ENCODE measurements at places on chromosomes 5 and 9.
A peak's percentile ranks its signal among the peaks of the same experiment; 100 is the strongest.

DNA sequence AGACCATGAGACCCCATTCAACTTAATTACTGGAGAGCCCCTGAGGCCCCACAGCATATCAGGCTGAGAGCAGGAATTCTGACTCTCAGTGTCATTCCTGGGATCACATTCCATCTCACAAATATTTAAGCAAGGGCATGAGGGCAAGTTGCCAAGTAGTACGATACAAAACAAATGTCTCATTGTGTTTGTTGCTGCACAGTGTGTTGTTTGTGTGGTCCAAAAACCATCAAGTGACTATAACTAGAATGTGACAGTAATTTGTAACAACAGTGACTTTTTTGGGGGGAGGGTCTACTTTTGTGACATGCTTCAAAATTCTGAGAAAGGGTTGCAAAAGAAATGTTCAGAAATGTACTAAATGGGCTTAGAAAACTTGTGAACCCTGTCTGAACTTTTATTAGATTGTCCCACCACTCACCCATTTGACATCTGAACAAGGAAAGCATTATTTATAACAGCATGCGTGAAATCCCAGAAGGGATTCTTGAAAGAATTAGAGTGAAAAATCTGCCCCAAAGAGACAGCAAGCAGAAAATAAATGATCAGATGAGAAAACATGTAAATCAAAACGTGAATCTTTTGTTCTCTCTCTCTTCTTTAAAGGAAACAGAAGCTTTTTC lies 347.0 kb downstream of the NTRK2 start:
- DNase-seq: no peak

DNA sequence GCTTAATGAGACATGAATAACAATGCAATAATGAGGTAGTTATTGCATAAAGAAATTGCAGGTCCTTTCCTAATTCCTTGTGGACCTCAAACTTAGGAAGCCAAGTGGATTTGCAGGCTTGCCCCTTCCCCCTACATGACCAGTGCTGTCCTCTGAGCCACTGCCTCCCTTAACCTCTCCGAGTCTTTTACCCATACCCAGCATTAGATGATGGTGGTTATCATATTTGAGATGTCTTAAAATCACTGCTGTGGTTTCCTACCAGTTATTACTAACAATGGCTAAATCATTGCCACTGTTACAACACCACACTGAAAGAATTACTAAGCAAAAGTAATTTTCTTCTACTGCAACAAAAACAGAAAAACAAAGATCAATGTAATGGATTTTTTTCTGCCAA lies 170.8 kb downstream of the EDIL3 start:
- no peak for DNase-seq

- no peak for DNase-seq
These were observed 61.3 kb upstream of the SPINK5 start for GRCh38 chr5:148002451-148002850.

DNA sequence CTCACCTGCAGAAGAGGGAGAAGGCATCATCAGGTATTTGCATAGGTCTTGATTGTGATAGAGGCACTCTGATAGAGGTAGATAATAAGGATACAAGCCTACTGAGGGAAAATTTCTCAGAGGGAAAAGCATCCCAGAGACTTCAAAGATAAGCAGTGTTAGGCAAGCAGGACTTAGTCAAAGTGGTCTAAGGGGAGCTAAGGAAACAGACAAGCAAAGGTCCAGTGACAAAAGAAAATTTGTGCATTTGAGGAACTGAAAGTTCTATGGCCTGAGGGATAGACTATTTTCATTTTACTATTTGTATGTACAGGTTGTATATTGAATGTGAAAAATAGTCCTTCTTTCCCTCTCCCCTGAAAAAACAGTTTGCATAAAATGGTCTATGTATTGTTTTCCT lies 27.4 kb downstream of the OXCT1 start:
- no peak for DNase-seq

DNA sequence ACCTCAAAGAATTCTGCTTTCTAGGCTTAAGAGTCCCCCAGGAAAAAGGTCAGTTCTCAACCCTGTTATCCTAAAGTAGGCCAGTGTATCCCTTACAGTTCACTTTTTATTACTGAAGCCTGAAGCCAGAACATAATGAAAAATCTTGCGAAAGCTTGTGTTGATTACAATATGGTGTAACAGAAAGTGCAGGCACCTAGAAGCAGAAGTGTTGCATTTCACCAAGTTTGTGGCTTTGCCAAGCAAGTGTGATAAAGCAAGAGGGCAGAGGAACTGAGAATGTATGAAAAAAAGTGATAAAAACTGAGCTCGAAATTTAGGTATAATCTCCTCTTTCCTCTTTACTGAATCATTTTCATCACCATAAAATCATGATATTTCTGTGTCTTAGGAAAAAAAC lies 26.2 kb downstream of the AGTPBP1 start:
- no peak for DNase-seq

DNA sequence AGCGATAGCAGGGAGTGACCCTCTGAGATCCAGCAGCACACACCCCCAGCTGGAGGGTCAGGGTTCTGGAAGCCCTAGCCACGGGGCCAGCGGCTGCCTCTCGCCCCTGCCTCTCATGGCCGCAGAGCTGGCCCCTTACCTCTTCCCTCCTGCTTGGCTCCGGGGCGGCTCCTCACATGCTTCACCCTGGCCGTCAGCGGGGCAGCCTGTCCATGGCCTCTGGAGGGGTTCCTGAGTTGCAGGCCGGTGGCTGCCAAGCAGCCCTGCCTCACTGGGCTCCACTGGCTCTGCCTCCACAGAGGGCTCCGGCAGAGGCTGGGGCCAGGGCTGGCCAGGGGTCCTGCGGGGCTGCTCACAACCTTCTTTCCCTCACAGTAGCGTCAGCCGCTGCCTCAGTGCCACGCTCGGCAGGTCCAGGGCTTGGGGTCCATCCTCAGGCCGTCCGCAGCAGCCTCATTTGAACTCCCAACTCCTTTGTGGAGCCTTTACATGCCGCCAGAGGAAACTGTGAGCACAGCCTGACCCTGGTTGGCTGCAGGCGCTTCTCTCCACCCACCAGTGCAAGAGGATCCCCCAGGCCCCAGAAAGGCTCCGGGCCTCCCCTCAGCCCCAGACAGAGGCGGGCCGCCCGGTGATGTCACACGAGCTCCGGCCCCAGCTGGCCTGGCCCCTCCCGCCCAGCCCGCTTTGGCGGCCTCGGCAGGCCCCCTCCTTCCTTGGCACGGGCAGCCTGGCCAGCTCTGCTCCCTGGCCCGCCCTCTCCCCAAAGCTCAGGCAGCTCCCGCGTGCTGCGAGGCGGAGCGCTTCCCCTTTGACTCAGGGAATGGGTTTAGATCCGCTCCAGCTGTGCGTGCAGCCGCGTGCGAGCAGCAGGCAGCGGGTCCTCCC lies at the start of gene ANGPTL2:
ANGPTL2 (minus strand) TSS at position 460 of the 888 bp plus-strand sequence. CDS start 13,904 bp downstream, outside the sequence.
- peak; percentile 78 for DNase-seq

DNA sequence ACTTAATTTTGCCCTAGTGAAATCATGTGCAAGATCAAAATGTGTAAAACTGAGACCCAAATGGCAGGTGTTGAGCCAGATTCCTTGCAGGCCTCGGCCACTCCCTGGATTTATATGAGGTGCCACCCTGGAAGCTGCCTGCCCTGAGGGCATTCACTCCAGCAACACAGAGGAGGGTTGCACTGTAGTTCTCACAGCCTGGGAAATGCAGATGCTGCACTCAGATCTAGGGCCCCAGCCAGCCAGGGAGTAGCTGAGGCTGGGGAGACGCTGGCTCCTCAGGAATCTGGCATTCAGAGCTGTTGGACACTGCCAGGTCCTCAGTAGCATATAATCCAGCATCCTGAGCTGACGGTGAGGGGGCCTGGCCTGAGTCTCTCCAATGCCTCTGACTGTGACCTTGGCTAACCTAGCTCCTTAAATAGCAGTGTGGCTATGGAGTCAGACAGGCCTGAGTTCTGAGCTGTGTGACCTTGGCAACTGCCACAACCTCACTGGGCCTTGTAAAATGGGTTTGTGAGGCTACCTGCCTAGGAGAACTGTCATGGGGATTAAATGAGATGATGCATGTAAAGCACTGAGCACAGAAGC lies 8.7 kb downstream of the KCNMB1 start:
- DNase-seq: no peak
